Esophagus squamous epithelium (tissue), 5 donors: ENCODE measurements at places on chromosomes 1 and 21.

DNA sequence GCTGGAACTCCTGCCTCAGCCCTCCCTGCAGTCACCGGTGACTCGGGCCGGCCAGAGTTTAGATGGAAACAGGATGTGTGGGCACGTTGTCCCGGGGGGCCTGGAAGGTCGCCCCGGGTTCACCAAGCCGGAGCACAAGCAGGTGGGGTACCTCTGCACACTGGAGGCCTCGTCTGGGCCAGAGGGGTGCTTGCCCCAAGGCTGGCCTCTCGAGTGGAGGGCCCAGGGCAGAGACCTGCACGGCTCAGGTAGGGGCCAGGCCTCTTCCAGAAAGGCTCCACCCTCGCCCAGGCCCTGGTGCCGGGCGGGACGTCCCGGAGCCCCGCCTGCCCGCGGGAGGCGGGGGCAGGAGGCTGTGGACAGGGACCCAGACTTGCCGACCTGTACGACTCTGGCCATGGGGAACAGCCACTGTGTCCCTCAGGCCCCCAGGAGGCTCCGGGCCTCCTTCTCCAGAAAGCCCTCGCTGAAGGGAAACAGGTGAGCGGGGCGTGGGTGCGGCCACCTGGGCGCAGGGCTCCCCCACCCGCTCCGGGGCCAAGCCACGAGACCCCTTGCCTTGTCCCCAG is at the start of gene PLEKHN1:
Gene PLEKHN1 (plus strand): TSS at position 348 of the 569 bp plus-strand sequence. CDS start 50 bp downstream, at position 398.
- no peaks in the 10 kb centered on the region for H3K27me3 ChIP-seq
- H3K4me3 ChIP-seq: peak within 1 kb of the TSS; percentile 72
- peaks cover 81% of the 10 kb centered on the region for H3K4me1 ChIP-seq
- peaks cover 34% of the 10 kb centered on the region for H3K36me3 ChIP-seq
- H3K27ac ChIP-seq: peak within 1 kb of the TSS; percentile 91

- H3K4me3 ChIP-seq: no peak overlapping the region
- H3K36me3 ChIP-seq: no peaks in the 10 kb centered on the region
- H3K27ac ChIP-seq: no peak overlapping the region
- DNase-seq: no peak
Measured at GRCh38 chr1:40905061-40905460, 42.9 kb upstream of the CITED4 start.

- no peaks in the 10 kb centered on the region for H3K36me3 ChIP-seq
- H3K27me3 ChIP-seq: no peaks in the 10 kb centered on the region
- no peak for DNase-seq
- H3K27ac ChIP-seq: no peak overlapping the region
- no peaks in the 10 kb centered on the region for H3K4me1 ChIP-seq
Measured at GRCh38 chr1:221289103-221289502, 409.9 kb downstream of the HLX start.

- no peaks in the 10 kb centered on the region for H3K4me1 ChIP-seq
- H3K36me3 ChIP-seq: no peaks in the 10 kb centered on the region
- H3K4me3 ChIP-seq: no peak overlapping the region
- no peak for DNase-seq
- no peak overlapping the region for H3K27ac ChIP-seq
Measured at GRCh38 chr21:44006017-44006619, 6.0 kb upstream of the TRAPPC10 start.

DNA sequence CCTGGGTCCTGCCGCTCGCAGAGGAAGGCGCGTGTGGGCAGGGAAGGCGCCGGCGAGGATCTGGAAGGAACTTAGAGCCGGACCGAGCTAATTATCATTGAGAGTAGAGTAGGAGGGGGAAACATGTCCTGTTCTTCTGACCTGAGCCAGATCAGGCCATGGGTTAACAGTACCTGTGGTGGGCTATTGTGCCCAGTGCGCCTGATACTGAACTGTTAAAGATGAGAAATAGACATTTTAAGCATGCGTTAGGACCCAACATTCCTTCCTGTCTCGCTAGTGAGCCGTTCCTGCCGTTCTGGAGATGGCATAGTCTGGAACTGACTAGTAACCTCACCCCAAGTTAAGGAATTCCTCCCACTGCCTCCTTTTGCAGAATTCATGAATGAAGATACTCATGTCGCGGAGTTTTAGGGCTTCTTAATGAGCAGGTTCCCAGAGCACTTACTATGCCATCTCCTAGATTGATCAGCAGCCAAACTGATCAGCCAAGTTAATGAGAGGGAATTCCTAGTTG is 870 bp downstream of the STRIP1 start:
- peak overlapping the region; percentile 69 for H3K4me3 ChIP-seq
- H3K36me3 ChIP-seq: peaks cover 36% of the 10 kb centered on the region
- no peaks in the 10 kb centered on the region for H3K27me3 ChIP-seq
- peaks cover 12% of the 10 kb centered on the region for H3K4me1 ChIP-seq
- DNase-seq: no peak
- H3K27ac ChIP-seq: peak overlapping the region; percentile 88

DNA sequence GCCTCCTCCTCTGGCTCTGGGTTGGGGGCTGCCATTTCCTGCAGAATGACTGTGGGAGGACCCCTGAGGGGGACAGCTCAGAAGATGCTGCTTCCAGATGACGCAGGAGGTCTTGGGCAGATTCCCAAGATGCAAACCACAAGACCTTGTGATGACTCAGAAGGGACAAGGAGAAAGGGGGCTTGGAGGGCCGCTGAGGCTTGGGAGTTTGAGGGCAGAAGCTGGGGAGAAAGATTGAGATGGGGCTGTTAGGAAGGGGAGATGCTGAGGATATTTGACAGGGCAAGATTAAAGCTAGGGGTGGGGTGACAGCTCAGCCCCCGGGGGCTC is 7.5 kb downstream of the PTPRU start:
- H3K4me1 ChIP-seq: peaks cover 2% of the 10 kb centered on the region
- no peak overlapping the region for H3K27ac ChIP-seq
- no peaks in the 10 kb centered on the region for H3K36me3 ChIP-seq
- no peak overlapping the region for H3K4me3 ChIP-seq
- H3K27me3 ChIP-seq: no peaks in the 10 kb centered on the region

GRCh38 chr21:26683996-26684395 is 110.9 kb upstream of the CYYR1 start:
- H3K36me3 ChIP-seq: no peaks in the 10 kb centered on the region
- no peak overlapping the region for H3K27ac ChIP-seq
- H3K27me3 ChIP-seq: no peaks in the 10 kb centered on the region

DNA sequence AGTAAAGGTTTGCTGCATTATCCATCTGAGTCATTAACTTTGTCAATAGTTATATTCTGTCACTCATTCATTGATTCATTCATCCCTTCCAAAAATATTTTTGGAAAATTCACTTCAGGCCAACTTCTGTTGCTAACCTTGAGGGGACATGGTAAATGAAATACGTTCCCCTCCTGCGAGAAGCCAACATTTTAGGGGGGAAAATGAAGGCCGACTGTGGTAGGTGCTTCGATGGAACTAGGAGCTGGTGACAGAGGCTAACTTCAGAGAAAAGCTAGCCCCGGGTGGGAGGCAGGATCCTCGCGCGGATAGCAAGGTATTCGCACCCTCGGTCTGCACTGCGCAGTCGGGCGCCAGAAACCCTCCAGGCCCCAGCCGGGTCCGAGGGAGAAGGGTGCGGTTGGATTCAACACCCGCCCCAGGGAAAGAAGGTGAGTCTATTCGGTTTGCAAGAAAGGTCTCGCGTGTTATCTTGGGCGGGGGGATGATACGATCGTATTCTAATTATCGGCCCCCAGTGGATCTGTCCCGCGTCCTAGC is 646 bp upstream of the RRP15 start:
- DNase-seq: no peak
- no peaks in the 10 kb centered on the region for H3K36me3 ChIP-seq
- H3K27me3 ChIP-seq: no peaks in the 10 kb centered on the region
- peak overlapping the region; percentile 75 for H3K4me3 ChIP-seq
- peaks cover 36% of the 10 kb centered on the region for H3K4me1 ChIP-seq
- peak overlapping the region; percentile 90 for H3K27ac ChIP-seq

DNA sequence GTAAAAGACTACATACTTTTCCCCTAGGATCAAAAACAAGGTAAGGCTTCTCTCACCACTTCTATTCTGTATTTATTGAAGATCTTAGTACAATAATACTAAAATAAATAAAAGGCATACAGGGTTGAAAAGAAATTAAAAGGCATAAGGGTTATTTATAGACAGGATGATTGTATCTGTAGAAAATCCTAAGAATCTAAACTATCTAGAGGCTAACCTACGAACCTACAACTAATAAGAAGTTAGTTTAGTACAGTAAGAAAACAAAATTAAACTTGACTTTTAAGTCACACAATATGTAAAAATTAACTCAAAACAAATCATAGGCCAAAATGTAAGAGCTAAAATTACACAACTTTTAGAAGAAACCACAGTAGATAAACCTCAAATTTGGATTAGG is 50.4 kb upstream of the ADAM30 start:
- DNase-seq: no peak
- H3K4me1 ChIP-seq: peaks cover 5% of the 10 kb centered on the region
- no peaks in the 10 kb centered on the region for H3K27me3 ChIP-seq
- no peak overlapping the region for H3K4me3 ChIP-seq
- peaks cover 79% of the 10 kb centered on the region for H3K36me3 ChIP-seq
- no peak overlapping the region for H3K27ac ChIP-seq

- no peaks in the 10 kb centered on the region for H3K4me1 ChIP-seq
- no peak for DNase-seq
- H3K4me3 ChIP-seq: no peak overlapping the region
- no peaks in the 10 kb centered on the region for H3K36me3 ChIP-seq
- no peaks in the 10 kb centered on the region for H3K27me3 ChIP-seq
Measured at GRCh38 chr1:119827010-119827409, 15.8 kb upstream of the REG4 start.

DNA sequence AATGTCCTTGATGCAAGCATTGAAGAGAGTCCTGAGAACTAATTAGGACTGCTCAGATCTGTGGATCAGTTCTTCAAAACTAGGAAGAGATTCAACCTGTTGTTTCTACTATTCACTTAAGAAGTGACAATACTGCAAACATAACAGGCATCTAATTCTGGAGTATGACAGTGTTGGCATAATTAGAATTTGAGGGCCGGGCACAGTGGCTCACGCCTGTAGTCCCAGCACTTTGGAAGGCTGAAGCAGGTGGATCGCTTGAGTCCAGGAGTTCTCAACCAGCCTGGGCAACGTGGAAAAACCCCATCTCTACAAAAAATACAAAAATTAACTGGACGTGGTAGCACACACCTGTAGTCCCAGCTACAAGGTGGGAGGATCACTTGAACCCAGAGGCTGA is 8.0 kb upstream of the FOXJ3 start:
- H3K27ac ChIP-seq: no peak overlapping the region
- H3K27me3 ChIP-seq: no peaks in the 10 kb centered on the region
- DNase-seq: no peak

DNA sequence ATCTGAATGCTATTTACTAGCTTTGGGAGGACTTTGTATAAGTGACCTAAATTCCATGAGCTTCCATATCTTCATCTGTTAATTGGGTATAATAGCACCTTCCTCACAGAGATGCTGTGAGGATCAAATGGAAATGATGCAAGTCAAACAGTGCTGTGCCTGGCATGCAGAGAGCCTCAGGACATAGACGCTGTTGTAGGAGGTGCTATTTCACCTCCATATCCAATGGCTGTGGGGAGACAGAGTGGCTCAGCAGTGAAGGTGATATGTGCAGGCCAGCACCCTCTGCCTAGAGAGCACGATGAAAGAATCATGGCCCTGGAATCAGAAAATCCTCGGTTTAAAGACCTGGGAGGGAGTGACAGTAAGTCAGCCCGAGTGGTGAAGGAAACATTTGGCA is 16.0 kb upstream of the C1orf21 start:
- no peaks in the 10 kb centered on the region for H3K4me1 ChIP-seq
- H3K4me3 ChIP-seq: no peak overlapping the region
- no peaks in the 10 kb centered on the region for H3K36me3 ChIP-seq
- DNase-seq: no peak

GRCh38 chr1:185668013-185668412 is 66.2 kb upstream of the HMCN1 start:
- no peak overlapping the region for H3K4me3 ChIP-seq
- H3K27ac ChIP-seq: no peak overlapping the region
- DNase-seq: no peak
- no peaks in the 10 kb centered on the region for H3K36me3 ChIP-seq
- H3K4me1 ChIP-seq: no peaks in the 10 kb centered on the region

- no peaks in the 10 kb centered on the region for H3K27me3 ChIP-seq
- no peaks in the 10 kb centered on the region for H3K36me3 ChIP-seq
- no peak for DNase-seq
- H3K27ac ChIP-seq: no peak overlapping the region
Measured at GRCh38 chr1:153577138-153577537, 11.5 kb upstream of the S100A2 start.

DNA sequence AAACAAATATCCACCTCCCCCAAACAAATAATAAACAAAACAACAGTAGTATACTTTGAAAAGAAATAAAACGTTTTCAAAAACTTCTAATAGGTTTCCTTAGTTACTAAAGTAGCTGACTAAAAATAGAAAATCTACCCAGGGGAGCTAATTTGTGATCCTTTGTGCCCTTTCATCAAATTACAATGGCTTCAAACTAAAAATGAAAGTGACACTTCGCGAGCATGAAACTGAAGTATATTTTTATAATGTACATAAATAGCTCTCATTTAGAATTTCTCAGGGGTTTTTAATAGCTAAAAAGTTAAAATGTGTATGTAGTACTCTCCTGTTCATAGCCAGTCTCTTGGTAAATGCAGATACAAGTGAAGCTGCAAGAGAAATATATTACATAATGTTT is 78.4 kb downstream of the BRINP3 start:
- no peak overlapping the region for H3K4me3 ChIP-seq
- DNase-seq: no peak
- no peak overlapping the region for H3K27ac ChIP-seq
- no peaks in the 10 kb centered on the region for H3K27me3 ChIP-seq

- peaks cover 31% of the 10 kb centered on the region for H3K4me1 ChIP-seq
- no peak overlapping the region for H3K4me3 ChIP-seq
- DNase-seq: no peak
- H3K27ac ChIP-seq: no peak overlapping the region
- no peaks in the 10 kb centered on the region for H3K36me3 ChIP-seq
Measured at GRCh38 chr1:205272536-205272935, 44.8 kb downstream of the TMCC2 start.

- DNase-seq: no peak
- no peaks in the 10 kb centered on the region for H3K27me3 ChIP-seq
- no peaks in the 10 kb centered on the region for H3K4me1 ChIP-seq
- H3K4me3 ChIP-seq: no peak overlapping the region
- H3K27ac ChIP-seq: no peak overlapping the region
- H3K36me3 ChIP-seq: no peaks in the 10 kb centered on the region
Measured at GRCh38 chr1:183995322-183996039, 42.0 kb downstream of the COLGALT2 start.

- peaks cover 94% of the 10 kb centered on the region for H3K4me1 ChIP-seq
- no peak overlapping the region for H3K4me3 ChIP-seq
- peak overlapping the region; percentile 74 for H3K27ac ChIP-seq
- no peaks in the 10 kb centered on the region for H3K27me3 ChIP-seq
Measured at GRCh38 chr1:226131639-226132038, 54.9 kb downstream of the ACBD3 start.

- H3K4me3 ChIP-seq: no peak overlapping the region
- H3K4me1 ChIP-seq: no peaks in the 10 kb centered on the region
- no peak for DNase-seq
- H3K27ac ChIP-seq: no peak overlapping the region
- no peaks in the 10 kb centered on the region for H3K27me3 ChIP-seq
Measured at GRCh38 chr1:61674221-61674620, 50.7 kb downstream of the TM2D1 start.
